Thyroid gland (tissue), 4 donors: ENCODE measurements at places on chromosomes 7 and 10. TPM values are rescaled to one million over a fixed set of nuclear protein-coding genes. Genes with fewer than 3 reads are reported as not detected.

- DNase-seq = peak; percentile 91
These were observed 99.4 kb downstream of the CTBP2 start for GRCh38 chr10:125060826-125061556.

DNA sequence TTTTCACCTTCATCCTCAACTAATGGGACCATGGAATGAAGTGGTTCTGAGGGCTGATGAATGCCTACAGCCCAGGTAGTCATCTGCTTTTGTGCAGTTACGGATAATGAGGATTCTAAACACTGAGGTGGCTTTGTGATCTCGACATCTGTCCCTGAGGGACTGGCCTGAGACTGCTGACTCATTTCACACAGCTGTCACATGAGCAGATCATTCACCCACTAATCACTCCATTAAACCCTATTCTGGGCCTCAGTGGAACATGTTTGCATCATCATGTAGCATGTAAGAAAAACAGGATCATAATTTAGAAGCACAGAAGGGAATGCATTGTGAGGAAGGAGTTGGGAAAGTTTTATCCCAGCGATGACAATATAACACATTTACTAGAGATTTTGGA is 79.4 kb upstream of the FEZF1 start:
- no peak for DNase-seq

The SH2B2 gene
- total RNA-seq = 19.3 TPM

DNA sequence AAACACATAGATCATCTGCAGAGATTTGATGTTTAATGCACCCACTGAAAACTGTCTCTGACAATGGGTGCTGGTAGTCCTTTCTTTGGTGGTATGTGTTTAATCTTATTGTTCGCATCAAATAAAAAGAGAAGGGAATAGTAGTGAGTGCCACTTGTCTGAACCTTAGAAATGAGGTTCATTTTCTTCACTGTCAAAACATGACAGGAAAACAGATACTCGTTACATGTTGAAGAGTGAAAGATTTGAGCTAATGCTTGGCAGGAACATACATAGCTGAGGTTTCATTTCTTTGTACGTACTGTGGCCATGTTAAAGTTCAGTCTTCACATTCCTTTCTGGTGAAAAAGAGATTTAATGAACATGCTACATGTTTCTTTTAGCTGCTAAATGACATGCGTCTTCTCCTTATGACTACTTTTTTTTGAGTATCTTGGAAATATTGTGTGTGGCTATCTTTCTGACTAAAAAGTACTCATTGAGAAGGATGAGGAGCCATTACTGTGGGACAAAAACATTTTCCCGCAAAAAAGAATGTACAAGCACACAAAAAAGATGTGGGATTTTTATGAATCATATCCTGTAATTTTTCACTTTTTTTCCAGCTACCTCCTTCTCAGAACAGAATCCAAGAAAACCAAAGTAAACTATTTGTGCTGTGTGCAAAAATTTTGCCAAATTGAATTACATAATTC is 108.0 kb downstream of the TWIST1 start:
- no peak for DNase-seq

The MACC1 gene
- total RNA-seq = 2.6 TPM

- DNase-seq = no peak
These were observed 23.5 kb downstream of the OGDH start for GRCh38 chr7:44629829-44630522.

DNA sequence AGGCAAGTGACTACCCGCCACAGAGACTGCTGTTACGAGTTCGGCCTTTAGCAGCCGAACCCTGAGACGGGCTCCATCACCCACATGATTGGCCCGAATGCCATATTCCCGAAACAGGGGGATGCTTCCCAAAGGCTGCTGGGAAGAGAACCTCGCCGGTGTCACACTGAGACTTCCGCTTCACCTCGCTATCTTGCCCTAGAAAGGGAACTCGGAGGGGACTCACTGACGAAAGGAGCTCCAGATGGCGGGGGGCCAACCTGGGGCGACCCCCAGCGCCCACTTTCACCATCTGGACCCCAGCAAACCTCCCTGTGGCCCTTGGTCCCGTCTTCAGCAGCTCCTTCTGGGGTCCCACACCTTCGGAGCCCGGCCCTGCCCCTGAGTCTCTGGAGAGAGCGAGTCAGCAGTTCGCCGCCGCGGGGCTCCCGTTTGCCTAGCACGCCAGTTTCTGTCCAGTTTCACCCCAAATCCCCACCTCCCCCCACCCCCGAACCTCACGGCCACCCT is 529 bp downstream of the HPS1 start:
- DNase-seq = peak; percentile 32

- no peak for DNase-seq
These were observed 285.7 kb downstream of the GLRX3 start for GRCh38 chr10:130421909-130422308.

DNA sequence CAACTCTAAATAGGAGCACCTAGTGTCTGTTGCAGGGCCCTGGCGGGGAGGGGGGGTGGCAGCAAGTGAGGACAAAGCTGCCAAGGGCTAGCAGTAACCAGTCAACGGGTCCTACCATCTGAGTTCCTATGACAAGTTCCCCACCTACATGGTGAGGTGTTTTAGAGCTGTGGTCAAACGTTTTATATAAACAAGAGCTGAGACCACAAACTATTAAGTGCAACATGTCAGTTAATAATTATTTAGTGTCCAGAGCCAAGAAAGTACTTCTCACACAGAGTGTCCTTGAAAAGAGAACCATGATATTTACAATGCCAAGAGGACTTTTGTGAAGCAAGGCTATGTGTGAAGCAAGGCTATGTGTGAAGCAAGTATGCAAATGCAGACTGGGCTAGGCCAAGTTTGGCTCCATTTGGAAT is 434.7 kb downstream of the TNS3 start:
- DNase-seq = no peak

DNA sequence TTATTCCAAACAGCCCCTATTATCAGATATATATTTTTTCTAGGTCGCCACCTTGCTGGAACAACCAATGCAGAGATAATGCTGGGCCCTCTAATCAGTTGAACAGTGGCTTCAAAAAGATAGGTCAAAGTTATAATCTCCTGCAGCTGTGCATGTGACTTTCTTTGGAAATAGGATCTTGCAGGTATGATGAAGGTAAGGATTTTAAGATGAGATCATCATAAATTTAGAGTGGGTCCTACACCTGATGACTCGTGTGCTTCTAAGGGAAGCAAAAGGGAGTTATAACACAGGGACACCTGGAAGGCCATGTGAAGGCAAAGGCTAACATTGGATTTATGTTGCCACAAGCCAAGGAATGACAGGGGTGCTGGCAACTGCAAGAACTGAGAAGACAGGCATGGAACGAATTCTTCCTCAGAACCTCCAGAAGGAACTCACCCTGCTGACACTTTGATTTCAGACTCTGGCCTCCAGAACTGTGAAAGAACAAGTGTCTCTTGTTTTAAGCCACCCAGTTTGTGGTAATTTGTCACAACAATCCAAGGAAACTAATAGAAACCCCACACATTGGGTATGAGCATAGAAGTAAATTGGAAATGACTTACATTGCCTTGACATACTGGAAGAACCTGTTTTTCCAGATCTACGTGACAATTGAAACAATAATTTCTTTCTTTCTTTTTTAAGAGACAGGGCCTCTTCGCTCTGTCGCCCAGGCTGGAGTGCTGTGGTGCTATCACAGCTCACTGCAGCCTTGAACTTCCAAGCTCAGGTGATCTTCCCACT is 34.4 kb downstream of the CCDC71L start:
- peak; percentile 54 for DNase-seq

The SCD gene
- 29.7 TPM for total RNA-seq

DNA sequence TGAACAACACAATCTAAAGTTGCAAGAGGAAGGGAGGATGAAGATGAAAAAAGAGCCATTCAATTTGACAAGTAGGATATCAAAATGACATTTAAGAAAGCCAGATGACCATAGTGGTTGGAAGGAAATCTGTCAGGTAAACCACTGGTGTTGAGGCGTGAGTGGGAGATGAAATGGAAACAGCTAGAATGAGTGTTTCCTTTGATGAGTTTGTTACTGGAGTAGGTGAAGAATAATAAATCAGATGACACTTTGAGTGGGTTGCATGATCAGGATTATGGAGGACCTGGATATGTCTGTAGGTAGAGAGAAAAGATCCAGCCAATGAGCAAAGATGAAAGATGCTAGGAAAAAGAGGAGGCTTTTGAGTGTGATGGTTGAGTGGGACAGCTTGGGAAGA is 33.1 kb downstream of the AKR1B1 start:
- DNase-seq = no peak

GRCh38 chr7:69374044-69374425 is 224.2 kb upstream of the AUTS2 start:
- DNase-seq = no peak

DNA sequence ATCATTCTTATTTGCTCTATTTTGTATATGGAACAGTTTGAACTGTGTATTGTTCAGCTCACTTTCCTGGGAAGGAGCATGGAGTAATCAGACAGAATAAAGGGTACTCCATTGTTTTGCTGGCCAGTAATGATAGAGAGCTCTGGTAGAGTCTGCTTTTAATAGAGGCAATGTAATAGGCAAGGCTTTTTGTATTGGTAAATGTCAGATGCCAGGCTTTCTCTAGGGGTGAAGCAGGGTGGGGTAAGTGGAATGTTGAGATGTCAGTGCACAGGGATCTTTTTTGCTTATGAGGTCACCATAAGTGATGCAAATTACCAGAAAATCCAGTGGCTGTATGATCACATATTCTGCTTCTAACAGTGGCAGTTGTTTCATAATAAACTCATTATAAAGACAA is 1088.3 kb upstream of the SORCS1 start:
- DNase-seq = no peak

DNA sequence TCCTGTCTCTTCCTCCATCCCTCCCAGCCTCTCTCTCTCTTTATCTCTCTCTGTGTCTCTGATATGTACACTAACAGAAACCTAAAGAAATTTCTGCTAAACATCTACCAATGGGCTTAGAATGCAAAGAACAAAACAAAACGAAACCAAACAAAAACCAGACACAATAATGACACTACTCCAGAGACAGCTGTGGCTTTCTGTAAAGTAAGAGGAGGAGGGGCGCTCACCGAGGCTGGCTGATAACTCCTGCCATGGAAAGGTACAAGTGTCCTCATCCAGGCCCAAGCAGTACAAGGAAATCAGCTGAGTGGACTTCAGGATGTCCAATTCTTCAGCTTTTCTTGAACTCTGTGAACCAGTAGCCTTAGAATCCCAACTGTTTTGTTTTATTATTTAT is 70.4 kb upstream of the FZD8 start:
- no peak for DNase-seq

- DNase-seq = no peak
These were observed 118.0 kb upstream of the PFKP start for GRCh38 chr10:2949221-2949947.

DNA sequence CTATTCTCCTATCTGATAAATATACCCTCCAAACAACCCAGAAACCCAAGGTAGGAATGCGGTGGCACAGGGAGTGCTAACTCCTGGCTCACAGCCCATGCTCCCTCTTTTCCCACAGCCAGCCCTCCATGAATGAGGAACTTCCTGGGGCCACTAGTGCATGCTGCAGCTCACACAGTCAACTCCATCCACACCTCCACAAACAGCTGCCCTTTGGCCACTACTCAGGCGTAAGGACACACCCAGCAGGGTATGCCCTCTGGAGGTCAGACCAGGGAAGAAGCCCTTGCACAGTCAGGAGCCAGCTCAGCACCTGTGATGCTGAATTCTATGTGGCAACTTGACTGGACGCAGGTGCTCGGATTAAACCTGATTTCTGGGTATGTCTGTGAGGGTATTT is 85.2 kb upstream of the PIK3CG start:
- DNase-seq = peak; percentile 62

The AKR1C4 gene
- total RNA-seq = not detected

GRCh38 chr10:30374353-30374752 is 25.3 kb upstream of the MTPAP start:
- no peak for DNase-seq

- no peak for DNase-seq
These were observed 54.1 kb upstream of the UNC5B start for GRCh38 chr10:71158251-71158650.

DNA sequence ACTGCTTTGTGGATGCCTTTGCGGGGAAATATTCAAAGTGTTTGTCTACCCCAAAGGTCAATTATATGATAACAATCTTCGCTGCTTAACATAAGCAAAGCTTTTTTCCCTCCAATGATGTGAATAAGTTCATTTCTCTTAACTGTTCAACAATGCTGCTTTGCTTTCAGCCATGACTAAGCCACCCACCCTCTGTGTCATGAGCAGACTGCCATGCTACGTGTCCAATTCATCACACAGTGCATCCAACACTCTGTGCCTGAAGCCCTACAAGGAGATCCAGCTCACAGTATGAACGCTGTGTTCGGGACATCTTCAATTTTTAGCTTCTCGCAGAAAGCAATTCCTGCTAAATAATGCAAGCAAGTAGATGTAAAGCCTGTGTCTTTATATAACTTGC is 5.7 kb upstream of the TAS2R40 start:
- DNase-seq = no peak

DNA sequence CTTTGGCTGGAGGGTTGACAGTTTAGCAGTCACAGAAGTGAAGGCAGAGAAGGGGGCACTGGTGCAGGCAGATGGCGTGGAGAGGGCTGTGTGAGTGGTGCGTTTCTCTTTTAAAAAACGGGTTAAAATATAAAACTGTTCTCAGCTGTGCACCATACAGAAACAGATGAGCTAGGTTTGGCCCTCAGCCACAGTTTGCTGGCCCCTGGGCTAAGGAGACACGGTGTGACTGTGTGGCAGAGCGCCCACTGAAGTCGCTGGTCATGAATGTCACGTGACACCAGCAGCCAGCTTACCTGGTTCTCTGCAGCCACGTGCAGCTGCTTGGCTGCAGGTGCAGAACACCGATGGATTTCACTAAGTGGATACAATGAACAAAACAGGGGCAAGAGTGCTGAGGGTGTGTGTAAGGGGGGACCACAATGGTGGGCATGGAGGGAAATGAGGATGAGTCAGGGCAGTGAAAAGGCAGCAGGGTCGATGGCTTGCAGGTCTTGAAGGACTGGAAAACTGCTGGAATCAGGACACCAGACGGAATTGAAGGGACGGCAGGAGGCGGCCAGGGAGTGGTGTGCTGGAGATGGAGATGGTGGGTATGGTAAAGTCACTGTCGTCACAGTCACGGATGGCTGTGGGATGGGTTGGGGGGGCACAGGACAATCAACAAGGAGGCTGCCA is 7.4 kb downstream of the ZNF746 start:
- DNase-seq = no peak

DNA sequence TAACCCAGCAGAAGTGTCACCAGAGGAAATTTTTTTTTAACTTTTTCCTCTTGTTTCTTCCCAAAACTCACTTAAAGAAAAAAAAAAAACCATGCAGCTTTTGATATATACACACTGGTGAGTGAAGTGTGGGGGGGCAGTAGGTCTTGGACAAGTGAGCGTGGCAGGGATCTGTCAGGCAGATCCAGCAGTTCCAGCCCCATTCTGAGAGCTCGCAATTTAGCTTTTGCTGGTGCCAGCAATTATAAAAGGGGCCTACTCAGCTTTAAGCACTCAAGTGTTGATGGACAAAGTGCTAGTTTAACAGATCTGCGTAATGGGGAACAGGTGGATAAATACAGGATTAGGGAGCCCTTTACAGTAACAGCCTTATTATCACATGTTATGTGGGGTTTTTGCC is 619.2 kb upstream of the GALNT17 start:
- peak; percentile 79 for DNase-seq

GRCh38 chr10:43863859-43864591 is 215.3 kb upstream of the ZNF32 start:
- DNase-seq = no peak

GRCh38 chr7:45596665-45597095 is 22.5 kb downstream of the ADCY1 start:
- DNase-seq = peak; percentile 49
